ENCODE measurements at places on chromosomes 5 and 9. TPM values are rescaled to one million over a fixed set of nuclear protein-coding genes. Genes with fewer than 3 reads are reported as not detected.

The PCBD2 gene
- total RNA-seq = 22.8 TPM

The IRX1 gene
- total RNA-seq = not detected

The GFI1B gene
- total RNA-seq = not detected

The NRARP gene
- 2.6 TPM for total RNA-seq

The SLC1A1 gene
- 1.1 TPM for total RNA-seq

The GRM6 gene
- total RNA-seq = not detected

The ANKRD34B gene
- not detected for total RNA-seq

The HBEGF gene
- 35.2 TPM for total RNA-seq

The SLC1A3 gene
- 83.0 TPM for total RNA-seq

The CPLANE1 gene
- total RNA-seq = 9.8 TPM

The GPBP1 gene
- total RNA-seq = 64.7 TPM

The TRIM7 gene
- total RNA-seq = 7.0 TPM

The RASEF gene
- total RNA-seq = not detected
